T-helper 2 cell treated with Interferon-gamma antibody and Interleukin-4, amounts not matched to agents 5 μg/mL and 100 μg/mL, for 36 hours (primary cell): ENCODE measurements at places on chromosomes 16 and 17.

- DNase-seq: no peak
Observed at GRCh38 chr16:27267037-27267677, 1.4 kb downstream of the NSMCE1 start.

DNA sequence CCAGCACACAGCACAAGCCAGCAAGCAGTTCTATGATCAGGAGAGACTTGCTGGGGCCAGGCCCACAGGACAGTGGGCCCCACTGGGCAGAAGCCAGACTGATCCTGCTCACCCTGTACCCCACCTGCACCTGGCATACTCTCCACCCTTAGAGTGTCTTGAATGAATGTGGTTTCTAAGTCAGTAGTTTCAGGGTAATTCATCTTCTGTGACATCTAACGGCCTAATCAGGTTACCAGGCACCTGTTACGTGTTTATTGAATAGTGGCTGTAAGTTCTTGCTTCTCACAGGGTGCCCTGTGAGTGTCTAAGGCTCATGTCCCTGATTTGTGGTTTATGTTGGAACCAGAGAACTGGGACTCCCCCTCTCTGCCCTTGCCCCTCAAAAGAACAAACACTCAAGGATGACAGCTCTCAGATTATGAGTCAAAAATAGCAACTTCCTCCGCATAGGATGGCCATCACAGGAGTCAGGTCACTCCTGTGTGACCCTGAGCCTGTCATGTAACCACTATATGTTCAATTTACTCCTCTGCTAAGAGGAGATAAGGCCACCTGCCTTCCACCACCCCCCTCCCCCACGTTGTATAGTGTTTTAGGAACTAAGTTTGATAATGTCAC lies 7.0 kb upstream of the OR2C1 start:
- DNase-seq: no peak

DNA sequence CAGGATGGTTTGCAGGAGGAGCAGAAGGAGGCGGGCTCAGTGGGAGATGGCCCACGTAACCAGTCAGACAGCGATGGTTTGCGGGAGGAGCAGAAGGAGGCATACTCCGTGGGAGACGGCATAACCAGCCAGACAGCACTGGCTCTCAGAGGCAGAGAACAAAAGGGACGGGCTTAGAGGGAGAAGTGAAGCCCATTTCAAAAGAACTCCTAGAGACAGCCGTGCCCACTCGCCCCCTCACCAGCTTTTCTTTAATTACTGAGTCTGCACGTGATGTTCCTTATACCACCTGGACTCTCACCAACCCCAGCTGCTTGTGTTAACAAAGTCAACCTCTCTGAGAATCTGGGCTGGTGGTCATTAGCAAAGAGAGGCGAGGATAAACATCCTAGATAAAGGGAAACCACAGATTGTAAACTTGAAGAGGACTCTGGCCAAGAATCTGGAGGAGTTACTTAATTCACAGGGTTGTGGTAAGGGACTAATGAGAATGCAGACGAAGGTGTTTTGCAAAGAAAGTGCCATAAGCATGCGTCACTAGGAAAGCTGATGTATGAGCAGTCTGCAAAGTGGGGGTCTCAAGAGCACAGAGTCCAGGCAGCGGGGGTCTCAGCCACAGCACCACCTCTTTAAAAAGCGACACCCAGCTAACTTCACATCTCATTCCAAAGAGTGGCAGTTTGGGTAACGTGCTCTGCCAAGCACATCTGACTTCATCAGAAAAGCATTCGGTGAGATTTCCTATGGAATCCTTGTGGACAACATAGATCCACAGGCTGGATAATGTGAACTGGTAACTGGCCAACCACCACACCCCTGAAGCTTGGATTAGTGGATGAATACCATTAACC lies 51.7 kb downstream of the NXN start:
- no peak for DNase-seq

- DNase-seq: no peak
Observed at GRCh38 chr17:65389426-65389825, 172.0 kb downstream of the AXIN2 start.

- DNase-seq: no peak
Observed at GRCh38 chr16:86579268-86580062, 1.1 kb downstream of the FOXL1 start.

- no peak for DNase-seq
Observed at GRCh38 chr17:82698974-82699442, 510 bp upstream of the RAB40B start.

DNA sequence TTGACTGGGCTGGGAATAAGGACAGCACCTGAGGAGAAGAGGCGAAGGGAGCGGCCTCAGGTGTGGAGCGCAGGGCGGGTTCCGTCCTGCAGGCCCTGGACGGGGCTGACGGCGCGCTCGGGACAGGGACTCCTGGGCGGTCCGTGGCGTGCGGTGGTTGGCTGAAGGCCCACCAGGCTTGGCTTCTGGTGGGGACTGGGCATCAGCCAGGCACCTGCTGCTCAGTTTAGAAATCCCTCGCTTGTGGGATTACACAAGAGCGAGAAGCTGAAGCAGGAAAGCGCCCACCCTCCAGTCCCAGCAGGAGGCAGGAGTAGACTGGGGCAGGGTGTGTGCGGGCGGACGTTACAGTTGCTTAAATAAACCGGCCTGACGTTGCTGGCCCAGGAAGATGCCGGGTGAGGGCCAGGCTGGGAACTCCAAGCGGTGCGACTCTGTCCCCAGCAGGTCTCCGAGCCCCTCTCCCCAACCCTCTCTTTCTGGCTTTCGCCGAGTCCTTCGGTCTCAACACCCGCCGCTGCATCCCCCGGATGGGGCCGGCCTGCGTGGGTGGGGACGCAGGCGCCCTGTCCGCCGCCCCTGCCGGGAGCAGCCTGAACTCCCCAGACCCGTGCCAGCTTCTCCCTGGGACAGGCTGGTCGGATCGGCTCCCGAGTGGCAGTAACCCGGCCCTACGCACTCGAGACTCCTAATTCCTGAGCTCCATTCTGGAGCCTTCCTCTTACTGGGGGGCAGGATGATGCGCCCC lies 639 bp downstream of the MIF4GD start:
- peak; percentile 78 for DNase-seq

DNA sequence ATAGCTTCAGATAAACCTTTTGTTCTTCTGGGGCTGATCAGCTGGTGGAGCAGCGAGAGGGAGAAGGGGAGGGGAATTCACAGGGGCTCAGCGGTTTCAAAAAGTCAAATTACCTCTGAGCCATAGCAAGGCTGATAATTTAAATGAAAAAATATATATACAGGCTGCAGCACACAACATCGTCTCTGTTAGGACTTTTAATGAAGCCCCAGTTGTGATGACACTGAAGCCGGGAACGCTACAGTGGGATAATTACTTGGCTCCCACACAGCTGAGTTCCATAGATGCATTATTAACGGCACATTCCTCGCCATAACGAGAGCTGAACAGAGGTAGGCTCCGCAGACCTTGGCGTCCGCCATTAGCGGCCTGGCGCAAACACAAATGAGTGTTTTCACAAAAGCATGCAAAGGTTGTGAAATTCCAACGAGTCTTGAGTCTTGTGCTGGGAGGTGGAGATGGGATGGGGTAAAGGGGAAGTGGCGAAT lies 216.0 kb downstream of the C16orf78 start:
- DNase-seq: no peak

DNA sequence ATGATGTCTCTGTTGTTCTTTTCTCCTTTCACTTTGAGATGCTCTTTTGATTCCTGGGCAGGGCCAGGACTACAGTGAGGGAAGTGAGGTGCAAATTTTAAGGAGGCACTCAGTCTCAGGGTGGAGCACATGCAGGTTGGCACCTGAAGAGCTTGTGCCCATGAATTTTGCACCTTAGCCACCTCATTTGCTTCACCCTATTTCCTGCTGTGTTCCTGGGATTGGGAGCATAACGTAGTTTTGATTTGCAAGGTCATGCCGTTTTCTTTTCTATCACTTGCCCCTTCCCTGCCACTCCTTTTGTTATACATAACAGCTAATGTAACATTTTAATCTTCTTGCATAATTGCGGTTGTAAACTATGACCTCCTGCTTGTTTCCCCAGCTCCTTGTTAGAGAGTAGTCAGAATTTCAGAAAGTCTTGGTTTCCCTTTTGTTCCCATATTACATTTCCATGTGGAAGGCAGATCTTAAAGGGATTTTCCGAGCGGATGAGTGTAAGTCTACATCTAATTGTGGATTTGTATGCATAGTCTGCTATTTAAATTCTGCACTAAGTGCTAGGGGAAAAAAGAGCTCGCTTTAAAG lies 9.8 kb downstream of the PMFBP1 start:
- DNase-seq: no peak

DNA sequence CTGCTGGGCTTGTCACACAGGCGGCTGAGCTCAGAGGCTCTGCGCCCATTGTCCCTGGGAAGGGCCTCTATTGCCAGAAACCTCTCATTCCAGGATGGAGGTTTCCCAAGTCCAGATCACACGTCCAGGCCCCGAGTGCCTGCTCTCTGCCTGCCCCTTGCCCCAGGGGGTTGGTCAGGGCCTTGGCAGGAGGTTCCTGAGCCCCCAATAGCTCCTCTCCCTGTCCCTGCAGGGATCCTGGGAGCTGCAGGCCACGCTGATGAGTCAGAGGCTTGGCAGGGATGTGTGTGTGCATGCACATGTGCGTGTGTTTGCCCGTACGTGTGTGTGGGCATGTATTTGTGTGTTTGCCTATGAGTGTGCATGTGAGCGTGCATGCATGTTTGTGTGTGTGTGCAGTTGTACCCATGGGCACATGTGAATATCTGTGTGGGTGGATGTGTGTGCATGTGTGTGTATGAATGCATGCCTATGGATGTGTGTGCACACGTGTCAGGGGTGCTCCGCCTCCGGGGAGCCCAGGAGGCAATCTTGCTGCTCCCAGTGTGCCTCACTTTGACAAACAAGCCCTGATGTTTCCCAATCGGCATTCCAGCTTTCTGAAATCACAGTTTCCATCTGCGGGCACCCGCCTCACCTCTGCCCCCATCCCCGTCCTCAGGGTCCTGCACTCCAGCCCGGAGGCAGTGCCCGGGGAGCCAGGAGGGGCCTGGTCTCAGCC lies 98.4 kb upstream of the GSE1 start:
- DNase-seq: no peak

DNA sequence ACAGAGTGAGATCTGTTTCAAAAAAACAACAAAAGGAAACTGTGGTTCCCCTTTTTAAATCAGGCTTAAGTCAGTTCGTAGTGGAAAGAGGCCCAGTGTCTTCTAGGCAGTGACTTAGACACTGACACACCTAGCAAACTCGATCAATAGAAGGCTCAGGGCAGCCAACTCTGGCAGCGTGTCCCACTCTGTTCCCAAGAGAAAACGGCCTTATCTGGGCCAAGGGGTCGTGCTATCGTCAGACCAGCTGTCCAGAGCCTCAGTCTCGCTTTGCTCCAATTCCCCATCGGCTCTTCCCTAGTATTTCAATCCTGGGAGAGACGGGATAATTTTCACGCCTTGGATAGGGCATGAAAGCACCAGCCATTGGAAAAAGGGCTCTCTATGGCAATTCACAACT lies 72.9 kb downstream of the SLC5A11 start:
- DNase-seq: no peak

GRCh38 chr16:59964232-59964924 lies 1230.3 kb upstream of the GOT2 start:
- no peak for DNase-seq

DNA sequence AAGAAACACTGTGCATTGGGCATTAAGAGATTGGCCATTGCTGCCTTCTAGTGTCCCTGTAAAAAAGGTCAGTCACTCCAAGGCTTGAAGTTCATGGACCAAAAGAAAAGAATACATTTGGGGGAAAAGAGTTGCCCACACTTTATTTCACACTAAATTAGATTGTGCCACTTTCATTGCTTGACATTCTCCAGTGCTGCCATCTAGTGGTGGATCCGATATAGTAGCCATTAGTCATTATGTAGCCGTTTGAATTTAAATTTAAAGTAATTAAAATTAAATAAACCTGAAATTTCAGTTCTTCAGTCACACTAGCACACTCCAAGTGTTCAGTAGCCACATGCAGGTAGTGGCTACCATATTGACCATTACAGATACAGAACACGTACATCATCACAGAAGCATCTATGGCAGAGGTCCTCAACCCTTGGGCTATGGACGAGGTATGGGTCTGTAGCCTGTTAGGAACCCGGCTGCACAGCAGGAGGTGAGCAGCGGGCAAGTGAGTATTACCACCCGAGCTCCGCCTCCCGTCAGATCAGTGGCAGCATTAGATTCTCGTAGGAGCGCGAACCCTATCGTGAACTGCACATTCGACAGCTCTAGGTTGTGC lies 21.9 kb upstream of the CDH5 start:
- peak; percentile 9 for DNase-seq

- peak; percentile 65 for DNase-seq
Observed at GRCh38 chr16:81745704-81746558, 33.2 kb upstream of the PLCG2 start.

- DNase-seq: peak; percentile 59
Observed at GRCh38 chr17:78865682-78866390, 25.2 kb upstream of the USP36 start.

DNA sequence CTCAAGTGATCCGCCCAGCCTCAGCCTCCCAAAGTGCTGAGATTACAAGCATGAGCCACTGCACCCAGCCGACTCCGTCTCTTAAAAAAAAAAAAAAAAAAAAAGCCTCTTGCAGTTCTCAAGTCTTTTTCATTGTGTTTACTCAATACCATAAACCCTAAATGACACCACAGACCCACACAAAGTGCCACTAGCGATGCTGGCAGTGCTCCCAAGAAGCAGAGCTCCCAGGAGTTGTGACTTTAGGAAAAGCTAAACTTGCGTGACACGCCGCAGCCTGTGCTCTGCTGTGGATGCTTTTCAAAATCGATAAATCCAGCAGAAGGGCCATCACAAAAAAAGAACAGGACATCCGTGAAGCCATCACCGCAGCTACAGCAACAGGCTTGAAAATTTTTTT lies 114.7 kb downstream of the ANKRD11 start:
- no peak for DNase-seq

- no peak for DNase-seq
Observed at GRCh38 chr17:73933871-73934270, 269.6 kb upstream of the RPL38 start.

- peak; percentile 79 for DNase-seq
Observed at GRCh38 chr16:53457670-53458069, 23.4 kb downstream of the RBL2 start.

DNA sequence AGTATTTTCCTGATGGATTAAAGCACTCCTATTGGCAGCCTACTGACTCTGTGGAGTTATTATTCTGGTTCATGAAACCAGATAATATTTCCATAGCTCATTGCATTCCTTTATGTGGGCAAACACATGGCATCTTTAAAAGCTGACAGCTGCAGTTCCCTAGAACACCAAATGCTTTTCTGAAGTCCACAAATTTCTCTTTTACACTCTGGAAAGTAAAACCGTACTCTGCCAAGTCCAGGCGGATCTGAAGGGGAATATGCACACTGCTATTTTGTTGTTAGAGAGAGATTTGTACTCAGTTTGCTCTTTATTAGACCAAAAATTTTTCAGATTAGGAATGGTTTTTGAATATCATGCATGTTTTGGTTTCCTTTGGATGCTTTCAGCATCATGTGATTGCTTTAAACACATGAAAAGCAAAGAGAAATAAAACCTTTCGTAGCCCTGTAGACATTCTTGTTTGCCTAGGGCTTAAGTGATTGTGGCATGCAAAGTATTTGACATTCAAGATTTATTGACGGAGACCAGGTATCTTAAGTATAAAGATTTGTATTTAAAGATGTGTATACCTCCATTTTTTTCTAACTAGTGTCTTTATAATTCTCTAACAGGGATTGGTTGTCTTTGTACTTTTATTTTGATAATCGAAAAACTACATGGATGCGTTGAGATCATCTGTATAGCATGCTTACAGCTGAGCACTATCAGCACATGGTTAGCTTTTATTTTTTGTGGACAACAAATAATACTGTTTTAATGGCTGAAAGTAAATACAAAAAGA lies 19.5 kb downstream of the SEC14L1 start:
- no peak for DNase-seq

- DNase-seq: no peak
Observed at GRCh38 chr16:51755577-51756355, 604.7 kb upstream of the SALL1 start.

- DNase-seq: no peak
Observed at GRCh38 chr17:50060951-50061712, 5.2 kb downstream of the ITGA3 start.
